ENCODE measurements at places on chromosomes 3 and 15.

GRCh38 chr3:128343287-128344051, 123.2 kb downstream of the DNAJB8 start:
- no peak for DNase-seq

- DNase-seq: no peak
These were observed 43.5 kb upstream of the PTX3 start for GRCh38 chr3:157393113-157393512.

DNA sequence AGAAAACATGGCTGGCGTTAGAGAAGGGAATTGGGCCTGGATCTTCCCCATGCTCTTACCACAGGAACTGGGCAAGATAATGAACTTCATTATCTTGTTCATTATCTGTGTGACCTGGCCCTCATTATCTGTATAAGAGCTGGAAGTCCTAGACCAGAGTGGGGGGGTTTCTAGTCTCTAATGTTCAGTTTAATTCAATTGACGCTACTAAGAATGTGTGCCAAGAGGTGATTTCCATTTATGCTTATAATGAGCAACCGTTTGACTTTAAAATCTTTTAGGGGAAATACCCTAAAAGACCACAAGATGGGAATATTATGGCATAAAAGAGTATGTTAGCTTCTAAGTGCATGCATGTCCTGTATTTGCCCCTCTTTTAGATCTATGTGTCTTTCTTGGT, 59.1 kb upstream of the CSTA start:
- no peak for DNase-seq

DNA sequence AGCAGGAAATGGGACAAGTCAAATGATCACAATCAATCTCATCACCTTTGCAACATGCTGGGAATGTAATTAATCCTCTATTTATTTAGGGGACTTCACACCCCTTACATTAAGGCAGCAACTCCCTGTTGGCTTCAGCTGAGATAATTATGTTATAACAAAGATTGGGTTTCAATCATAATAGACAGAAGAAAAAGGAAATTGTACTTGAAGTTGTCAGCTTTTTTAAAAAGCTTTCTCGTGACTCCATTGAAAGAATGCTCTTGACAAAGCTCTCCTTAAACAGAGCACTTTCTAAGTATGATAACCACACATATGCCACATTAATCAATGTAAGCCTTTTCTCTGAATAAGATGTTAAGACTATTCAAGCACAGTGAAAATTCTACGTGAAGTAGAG, 65.7 kb downstream of the SHQ1 start:
- DNase-seq: no peak

DNA sequence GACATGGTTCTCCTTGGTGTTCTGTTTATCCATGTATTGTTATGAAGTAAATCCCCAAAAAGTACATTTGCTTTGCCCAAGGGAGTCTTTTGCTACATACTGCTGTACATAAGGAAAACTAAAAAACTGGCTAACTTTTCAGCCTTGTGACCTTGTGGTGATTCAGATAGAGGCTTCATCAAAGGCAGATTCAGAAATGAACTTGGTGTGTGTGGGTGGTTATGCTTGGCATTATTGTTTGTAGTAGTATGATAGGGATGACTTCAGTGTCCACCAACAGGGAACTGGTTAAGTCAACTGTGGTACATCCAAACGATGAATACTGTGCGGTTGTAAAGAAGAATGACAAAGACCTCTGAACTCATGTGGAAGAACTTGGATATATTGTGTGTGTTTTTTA, 75.6 kb upstream of the CHRNB4 start:
- no peak for DNase-seq

DNA sequence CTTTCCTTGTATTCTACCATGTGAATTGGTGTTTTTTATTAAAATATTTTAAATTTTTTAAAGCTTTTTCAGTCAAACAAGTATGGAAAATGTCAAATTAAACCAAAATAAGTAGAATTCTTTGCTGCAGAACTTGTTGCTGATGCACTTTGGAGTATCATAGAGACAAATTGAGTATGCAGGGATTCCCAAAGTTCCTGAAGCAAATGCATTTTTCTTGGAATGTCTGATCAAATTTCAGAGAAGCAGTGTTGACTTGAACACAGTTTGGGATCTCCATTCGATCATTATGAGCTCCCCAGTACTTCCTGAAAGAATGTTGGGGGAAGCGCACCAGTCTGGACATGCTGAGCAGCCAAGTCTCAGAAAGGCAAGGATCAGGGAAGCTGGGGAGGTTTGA, 517.8 kb upstream of the CFAP20DC start:
- DNase-seq: no peak

DNA sequence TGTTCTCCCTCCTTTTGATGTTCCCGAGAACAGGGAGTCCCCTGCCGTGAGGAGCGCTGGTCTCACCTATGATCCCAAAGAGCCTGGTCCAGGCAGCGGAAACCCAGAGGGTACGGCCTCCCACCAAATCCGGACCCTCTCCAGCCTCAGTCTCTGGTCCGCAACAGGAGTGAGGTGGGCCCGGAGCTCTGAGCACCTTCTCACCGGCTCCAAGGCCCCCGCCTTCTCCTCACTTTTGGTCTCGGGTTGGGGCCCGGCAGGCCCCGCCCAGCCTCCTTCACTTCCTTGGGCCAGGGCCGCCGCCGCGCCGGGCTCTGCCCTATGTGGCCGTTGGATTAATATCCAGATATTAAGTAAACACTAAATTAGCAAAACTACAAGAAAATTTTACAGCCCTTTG, 5.7 kb upstream of the SKOR1 start:
- DNase-seq: no peak

DNA sequence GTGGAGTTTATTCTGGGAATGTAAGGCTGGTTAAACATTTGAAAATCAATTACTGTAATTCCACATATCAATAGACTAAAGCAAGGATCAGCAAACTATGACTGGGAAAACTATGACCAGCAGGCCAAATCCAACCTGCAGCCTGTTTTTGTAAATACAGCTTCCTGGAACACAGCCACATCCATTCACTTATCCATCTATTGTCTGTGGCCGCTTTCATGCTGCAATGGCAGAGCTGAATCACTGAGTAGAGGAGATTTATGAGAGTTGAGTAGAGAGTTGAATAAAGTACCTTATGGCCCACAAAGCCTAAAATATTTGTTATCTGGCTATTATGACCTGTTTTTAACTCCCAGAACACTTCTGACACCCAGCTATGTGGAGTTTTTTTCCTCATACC, 12.2 kb downstream of the MYLK start:
- DNase-seq: no peak

GRCh38 chr3:109131276-109131675, 5.2 kb upstream of the C3orf85 start:
- no peak for DNase-seq

GRCh38 chr15:88118035-88118434, 138.5 kb downstream of the NTRK3 start:
- DNase-seq: no peak

DNA sequence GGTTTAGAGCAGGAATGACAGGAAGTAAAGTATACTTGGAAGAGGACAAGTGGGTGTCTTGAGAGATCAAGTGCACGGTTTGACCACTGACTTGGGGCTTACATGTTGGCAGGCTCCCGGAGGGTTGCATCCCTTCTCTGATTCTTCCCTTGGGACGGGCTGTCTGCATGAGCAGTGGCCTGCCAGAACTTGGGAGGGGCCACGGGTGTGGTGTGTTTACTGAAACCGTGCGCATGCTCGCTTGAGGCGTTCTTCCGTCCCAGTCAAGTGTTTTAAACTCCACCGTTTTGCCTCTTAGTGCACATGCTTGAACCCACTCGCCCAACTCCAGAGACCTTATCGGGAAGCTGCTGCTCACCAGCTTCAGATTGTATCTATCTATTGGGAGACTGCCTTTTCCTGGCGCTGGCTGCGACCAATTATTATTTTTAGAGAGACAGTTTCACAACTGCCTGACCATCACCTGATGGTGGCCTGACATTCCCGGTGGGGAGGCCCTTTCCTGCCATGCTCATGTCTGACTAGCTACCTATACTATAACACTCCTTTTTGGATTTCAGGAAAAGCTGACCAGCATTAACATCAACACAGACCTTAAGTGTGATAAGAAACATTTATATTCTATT, 14.9 kb upstream of the C3orf22 start:
- no peak for DNase-seq

- DNase-seq: no peak
These were observed 125.6 kb upstream of the CRBN start for GRCh38 chr3:3305084-3305483.

GRCh38 chr3:185402561-185402960, 39.6 kb downstream of the MAP3K13 start:
- DNase-seq: no peak

- DNase-seq: peak; percentile 65
These were observed 27.1 kb downstream of the TBC1D2B start for GRCh38 chr15:78050441-78050809.

GRCh38 chr3:151871639-151872468, 1.6 kb upstream of the SUCNR1 start:
- peak; percentile 27 for DNase-seq

- DNase-seq: peak; percentile 48
These were observed 24.6 kb downstream of the EBLN2 start for GRCh38 chr3:73086071-73086494.

DNA sequence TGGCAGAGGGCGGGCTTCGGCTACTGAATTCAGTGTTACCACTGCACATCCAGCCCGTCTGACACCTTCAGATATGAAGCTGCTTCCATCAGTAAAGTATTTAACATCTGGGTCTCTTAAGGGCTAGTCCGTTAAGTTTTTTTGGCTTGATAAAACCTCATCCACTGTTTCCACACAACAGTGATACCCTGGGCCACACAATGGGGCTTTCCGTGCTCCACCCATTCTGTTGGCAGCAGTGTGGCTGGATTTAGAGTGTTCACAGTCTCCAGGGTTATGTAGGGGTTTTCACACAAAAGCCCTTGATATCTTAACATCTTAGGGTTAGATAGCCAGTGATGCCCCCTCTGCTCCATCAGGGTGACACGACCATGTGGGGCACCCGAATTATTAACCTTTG, 165.0 kb downstream of the STXBP5L start:
- no peak for DNase-seq

- no peak for DNase-seq
These were observed 96.5 kb upstream of the MYO5C start for GRCh38 chr15:52392008-52392687.

GRCh38 chr15:74815121-74815934, 2.7 kb downstream of the LMAN1L start:
- no peak for DNase-seq

- peak; percentile 42 for DNase-seq
These were observed 28.8 kb downstream of the ATG7 start for GRCh38 chr3:11300970-11301369.

DNA sequence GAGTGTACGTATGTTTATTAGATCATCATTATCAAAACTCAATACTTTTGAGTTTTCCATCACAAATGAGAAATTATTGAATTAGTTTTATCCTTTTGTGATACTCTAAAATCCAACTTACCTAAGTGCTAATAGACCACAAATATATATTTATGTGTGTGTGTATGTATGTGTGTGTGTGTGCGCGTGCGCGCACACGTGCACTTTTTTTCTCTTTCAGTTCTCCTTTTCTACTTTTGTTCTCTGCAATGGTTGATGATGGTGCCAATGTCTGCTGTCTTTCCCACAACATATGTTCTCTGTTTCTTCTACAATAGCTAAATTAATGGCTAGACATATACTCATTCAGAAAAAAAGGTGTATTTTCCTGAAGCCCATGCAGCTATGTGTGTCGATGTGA, 571.6 kb upstream of the ARPP21 start:
- no peak for DNase-seq

- DNase-seq: no peak
These were observed 467.3 kb downstream of the SHQ1 start for GRCh38 chr3:72380711-72381493.

DNA sequence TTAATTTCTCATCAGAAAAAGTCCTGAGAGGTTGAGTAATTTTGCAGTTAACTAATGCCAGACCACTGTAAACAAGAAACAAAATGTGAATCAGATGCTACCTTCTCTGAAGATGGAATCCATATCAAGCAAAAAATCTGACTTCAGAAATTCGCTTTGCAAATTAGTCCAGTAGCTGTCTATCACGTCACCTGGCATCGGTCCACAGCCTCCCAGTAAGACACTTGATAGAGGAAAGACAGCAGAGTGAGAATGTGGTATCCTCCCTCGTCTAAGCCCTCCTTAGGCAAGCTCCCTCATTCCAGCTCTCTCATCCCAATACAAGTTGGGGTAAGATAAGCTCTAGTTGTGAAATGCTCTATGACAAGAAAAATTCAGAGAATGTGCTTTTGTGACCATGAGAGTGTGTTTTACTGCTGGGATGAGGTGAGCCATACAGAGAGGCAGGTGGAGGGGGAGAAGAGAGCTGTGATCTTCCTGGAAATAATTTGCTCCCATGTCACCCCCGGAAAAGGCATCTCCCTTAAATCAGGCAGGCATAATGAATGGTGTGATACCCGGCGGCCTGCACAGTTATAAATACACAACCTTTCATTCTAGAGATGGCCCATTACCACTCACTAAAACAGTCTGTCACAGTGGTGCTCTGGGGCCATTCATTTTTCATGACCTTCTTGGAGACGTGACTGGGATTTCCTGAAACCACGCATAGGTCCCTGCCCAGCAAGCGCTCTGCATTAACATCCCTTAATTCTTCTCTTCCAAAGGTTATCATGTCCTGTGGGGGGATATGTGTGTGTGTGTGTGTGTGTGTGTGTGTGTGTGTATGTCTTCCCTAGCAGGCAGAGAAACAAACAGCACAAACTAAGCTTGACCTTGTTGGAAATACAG, 602.0 kb upstream of the KCNMB2 start:
- no peak for DNase-seq

GRCh38 chr3:119305286-119305685, 11.1 kb downstream of the ARHGAP31 start:
- no peak for DNase-seq

GRCh38 chr15:85619992-85620689, 174.6 kb downstream of the KLHL25 start:
- DNase-seq: no peak

DNA sequence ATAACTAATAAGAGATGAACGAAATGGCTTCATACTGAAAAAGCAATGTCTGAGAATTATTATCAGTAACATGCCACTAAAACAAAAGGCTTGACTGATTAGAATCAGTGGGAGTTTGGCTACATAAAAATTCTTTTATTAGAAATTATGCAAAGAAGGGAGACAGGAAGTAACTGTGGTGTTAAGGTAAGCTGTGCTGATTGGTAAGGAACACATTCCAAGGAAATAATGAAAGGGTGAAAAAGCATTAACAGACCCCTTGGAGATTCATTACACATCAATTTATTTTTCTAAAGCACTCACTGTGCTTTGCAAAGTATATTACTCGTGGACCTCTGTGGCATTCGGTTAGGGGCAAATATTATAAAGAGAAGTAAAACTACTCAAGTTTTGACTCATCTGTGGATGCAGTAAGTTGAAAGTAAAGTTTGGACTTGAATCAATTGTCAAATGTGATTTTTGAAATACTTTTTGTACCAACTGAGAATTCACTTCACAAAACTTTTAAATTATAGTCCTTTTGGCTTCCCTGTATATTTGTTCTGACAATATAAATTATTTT, 176.1 kb upstream of the ZPLD1 start:
- no peak for DNase-seq

DNA sequence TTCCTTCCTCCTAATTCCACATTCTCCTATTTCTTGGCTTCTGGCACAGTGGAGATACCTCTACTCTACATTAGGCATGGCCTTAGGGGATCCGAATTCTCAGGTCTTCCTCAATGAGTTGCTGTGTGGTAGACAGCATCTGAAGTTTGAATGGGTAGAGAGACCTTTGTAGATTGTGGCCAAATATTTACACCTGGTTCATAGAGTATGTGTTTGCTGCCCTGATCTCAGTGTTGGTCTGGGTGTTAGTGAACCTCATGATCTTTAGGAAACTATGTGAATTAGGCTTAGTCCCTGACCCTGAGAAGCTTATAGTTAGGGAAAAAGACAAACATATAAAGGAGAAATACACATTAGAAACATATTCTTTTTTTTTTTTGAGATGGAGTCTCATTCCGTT, 75.8 kb downstream of the LPP start:
- DNase-seq: no peak

Measured in CD4-positive, alpha-beta T cell treated with Interleukin-21 for 1 hour (primary cell).